Stimulated activated CD4-positive, alpha-beta T cell treated with anti-CD3 and anti-CD28 coated beads, Interleukin-15, amount 100 ng/mL, for 24 hours (primary cell): ENCODE measurements at places on chromosomes 4 and X.

- no peak for DNase-seq
These were observed 205.0 kb downstream of the CAMK2D start for GRCh38 chr4:113556382-113557134.

DNA sequence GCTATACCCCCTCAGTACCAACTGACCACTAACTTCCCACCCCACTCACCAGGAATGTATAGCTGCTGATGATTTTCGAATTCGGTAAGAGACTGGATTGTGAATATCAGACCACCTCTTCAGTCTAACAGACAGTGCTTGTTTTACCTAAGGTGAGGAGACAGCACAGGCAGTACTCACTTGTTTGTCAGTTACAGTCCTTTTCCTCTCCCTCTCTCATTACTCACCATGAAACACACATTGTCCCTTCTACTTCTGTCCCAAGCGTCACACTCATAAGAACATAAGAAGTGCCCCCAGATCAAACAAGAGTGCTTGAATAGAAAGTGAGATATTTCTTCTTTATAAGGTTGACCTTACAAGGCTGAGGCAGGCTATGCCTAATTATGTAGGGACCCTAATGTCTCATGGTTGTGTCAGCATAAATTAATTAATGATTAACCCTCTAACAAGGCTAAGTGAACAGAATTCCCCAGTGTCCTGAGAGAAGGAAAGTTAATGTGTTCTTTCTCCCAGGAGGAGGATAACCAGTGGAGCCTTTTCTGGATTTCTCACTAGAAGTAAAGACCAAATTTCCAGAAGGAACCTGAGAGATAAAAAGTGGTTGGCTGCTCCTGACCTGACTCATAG, 32.2 kb downstream of the ZCCHC12 start:
- no peak for DNase-seq

DNA sequence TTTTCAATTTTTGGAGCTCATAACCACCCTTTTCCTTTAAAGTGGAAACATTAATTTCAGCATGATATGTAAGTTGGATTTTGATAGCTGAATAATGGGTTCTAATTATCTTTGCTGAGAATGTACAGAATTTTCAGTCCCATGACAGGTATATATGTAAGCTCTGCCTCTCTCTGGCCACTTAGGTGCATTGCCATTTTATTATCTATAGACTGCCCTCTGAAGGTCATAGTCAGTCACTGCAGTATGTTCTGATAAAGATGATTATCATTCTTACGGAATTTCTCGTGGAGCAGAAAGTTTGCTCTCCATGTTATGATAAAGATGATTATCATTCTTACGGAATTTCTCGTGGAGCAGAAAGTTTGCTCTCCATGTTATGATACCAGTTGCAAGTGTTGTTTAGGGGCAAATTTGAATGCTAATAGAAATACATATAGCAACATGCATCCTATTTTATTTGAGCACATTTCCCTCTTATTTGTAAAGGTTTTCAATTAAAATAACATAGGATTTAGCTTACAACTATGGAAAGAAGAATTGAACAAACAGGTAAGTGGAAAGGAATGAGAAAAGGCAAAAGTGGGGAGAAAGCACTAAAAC, 10.4 kb downstream of the AFP start:
- no peak for DNase-seq

DNA sequence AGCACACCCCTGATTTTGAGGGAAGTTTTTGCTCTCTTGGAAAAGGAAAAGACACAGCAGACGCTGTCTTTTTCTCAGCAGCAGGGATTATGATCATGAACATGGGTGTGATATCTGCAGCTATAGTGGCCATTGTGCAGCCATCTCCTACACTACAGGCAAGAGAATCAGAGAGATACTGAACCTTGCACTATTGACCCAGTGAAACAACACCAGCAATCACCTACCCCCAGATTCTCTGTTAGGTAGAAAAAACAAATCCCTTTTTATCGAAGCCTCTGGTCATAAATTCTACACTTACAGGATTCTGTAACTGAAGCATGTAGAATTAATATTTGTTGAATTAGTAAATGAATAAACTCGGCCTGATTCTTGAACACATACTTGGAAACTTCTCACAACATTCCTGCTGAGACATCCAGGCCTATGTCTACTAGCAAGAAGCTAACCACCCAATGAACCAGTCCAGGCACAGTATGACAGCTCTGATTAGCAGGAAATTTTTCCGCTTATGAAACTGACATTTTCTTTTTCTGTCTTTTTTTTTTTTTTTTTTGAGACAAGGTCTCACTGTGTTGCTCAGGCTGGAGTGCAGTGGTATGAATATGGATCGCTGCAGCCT, 5.0 kb upstream of the AFAP1 start:
- no peak for DNase-seq

- DNase-seq, result no peak
These were observed 11.8 kb upstream of the CD40LG start for GRCh38 chrX:136636121-136636520.

- no peak for DNase-seq
These were observed 14.3 kb downstream of the CFAP99 start for GRCh38 chr4:2432991-2433530.

- DNase-seq, result no peak
These were observed 6.4 kb downstream of the EDA2R start for GRCh38 chrX:66632473-66632872.

DNA sequence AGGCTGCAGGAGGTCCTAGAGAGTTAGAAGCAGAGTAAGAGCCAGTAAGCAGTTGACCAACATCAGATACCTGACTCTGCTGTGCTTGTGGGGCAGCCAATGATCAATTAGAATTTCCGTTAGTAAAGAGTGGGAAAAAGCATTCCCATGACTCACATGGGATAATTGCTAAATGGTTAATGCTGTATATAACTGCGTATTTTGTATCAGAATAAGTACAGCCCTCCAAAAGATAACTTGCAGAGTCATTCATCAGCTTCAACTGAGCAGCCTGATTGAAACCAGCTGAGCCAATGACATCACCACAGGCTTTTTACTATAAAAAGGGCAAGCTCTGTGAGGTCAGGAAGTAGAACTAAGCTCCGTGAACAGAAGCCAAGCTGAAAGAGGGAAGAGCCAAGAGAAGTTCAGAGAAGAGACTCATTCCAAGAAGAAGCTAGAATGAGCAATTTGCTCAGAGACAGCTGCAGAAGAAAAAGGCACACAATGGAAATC, 67.9 kb downstream of the PPP3CA start:
- no peak for DNase-seq

- DNase-seq, result no peak
These were observed 132.5 kb downstream of the TBCK start for GRCh38 chr4:106183551-106183950.

DNA sequence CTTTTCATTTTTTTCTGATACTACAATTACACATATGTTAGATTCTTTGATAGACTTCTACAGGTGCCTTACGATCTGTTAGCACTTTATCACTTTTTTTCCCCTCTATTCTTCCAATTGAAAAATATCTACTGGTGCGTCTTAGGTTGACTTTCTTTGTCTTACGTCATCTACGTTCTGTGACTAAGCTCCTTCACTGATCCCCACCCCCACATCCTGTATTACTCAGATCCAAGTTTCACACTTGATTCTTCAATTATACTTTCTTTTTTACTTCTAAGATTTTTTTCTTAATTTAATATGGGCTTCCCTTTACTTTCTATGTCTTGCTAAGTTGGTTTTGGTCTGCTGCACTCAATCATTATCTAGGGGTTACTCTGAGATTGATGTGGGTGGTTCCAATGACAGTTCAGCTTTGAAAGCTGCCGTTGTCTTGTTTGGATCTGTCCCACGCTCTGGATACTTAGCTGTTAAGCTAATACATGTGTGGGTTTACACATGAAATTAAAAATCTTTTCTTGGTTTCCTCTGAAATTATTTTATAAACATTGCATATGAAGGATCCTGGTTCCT, 1321.1 kb downstream of the RAPGEF2 start:
- no peak for DNase-seq

DNA sequence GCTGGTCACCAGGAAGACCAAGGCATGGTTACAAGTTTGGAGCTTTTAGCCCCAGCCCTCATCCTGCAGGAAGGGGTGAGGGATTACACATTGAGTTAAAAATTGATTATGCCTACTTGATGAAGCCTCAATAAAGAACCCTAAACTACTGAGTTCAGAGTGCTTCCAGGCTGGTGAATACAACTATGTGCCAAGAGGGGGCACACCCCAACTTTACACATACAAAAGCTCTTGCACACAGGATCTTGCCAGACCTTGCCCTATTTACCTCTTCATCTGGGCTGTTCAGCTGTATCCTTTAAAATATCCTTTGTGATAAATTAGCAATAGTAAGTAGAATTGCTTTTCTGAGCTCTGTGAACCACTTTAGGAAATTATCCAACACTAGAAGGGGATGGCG, 489.3 kb downstream of the INPP4B start:
- no peak for DNase-seq

DNA sequence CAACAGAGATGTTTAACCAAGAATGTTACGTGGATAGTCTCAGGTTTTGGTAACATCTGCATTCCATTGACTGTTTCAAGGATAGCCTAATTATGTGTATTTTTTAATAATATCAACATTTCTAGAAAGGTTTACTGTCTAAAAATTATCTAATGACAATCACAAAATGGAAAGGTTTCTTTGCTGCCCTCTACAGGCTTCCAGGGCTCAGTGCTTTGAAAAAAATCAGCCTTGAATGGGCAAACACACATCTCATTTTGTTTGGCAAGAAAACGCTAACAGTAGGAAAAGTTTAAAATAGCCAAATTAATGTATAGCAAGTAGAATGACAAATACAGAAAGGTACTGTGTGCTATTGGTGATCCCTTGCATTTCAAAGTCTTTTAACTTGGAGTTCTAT, 223.4 kb upstream of the PRPS2 start:
- DNase-seq, result no peak

DNA sequence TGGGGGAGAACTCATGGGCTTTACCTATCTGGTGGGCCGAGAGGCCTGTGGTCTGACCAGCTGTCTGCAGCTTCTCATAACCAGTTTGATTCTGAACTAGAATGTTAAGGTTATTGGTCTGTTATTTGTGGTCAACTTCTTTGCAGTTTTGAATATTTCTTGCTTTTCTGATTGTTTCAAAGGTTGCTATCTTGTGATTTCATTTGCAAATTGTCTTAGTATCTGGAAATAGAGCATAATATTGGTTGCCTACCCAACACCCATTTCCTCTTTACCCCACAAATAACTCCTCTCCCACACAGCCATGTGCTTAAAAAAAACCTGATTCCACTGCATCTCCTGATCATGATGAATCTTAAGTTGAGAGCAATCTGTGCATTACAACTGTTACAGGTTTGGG, 39.1 kb upstream of the BMP2K start:
- no peak for DNase-seq

DNA sequence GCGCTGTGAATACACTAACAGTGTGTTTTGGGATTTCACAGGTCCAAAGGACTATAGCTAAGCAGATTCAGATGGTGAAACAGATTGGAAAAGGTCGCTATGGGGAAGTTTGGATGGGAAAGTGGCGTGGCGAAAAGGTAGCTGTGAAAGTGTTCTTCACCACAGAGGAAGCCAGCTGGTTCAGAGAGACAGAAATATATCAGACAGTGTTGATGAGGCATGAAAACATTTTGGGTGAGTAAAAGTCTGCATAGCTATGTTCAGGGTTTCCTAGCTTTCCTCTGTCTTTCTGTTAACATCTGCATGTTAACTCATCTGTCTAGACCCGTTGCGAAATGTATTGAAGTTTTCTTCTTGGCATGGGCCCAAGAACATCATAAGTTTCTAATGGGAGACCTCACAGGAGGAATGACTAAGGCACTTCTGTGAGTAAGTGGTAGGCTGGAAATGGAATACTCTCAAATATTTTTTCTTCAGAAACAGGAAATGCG, 372.1 kb downstream of the BMPR1B start:
- no peak for DNase-seq

GRCh38 chr4:3420606-3420955, 21.2 kb upstream of the HGFAC start:
- no peak for DNase-seq

DNA sequence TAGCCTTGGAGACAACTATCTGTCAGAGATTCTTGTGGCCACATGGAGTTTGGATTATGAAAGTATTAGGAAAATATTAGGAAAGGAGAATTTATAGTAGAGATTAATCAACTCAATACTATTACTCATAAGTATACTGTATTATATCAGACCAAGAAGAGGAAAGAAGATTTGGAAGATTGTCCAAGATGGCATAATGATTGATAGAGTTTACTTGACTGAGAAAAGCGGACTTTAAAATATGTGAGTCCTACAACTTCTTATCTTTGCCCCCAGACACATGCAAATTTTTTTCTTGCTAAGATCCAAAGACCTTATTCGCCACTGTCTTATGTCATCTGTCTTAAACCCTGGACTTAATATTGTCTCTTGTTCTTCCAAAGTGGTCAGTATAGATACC, 54.8 kb upstream of the SHISA3 start:
- DNase-seq, result no peak
